Activated CD4-positive, alpha-beta T cell treated with anti-CD3 and anti-CD28 coated beads, Interleukin-10, Interleukin-2, amounts not matched to agents 100 ng/mL and 50 ng/mL, durations not matched to agents 16 hours and 8 hours (primary cell): ENCODE measurements at places on chromosomes 1 and 21.

DNA sequence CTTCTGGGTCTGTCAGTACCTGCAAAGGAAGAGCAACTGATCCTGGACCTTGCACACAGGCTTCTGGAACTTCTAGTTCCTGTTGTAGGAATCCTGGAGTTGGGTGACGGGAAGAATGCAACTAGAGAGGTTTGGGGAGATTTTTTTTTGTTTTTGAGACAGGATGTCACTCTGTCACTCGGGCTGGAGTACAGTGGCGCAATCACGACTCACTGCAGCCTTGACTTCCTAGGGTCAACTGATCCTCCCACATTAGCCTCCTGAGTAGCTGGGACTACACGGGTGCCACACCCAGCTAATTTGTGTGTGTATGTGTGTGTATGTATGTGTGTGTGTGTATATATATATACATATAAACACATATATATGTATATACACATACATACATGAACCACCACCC, 18.8 kb downstream of the ENTREP3 start:
- no peak for DNase-seq

DNA sequence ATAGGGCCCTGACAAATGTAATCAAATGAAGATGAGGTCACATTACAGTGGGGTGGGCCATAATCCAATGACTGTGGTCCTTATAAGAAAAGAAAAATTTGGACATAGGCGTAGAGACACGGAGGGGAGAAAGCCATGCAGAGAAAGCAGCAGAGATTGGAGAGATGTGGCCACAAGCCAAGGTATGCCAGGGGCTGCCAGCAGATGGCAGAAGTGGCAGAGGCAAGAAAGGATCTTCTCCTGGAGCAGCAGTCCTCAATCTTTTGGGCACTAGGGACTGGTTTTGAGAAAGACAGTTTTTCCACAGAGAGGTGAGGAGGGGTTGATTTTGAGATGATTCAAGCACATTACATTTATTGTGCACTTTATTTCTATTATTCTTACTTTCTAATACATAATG, 355.1 kb downstream of the NPHP4 start:
- peak; percentile 17 for DNase-seq

DNA sequence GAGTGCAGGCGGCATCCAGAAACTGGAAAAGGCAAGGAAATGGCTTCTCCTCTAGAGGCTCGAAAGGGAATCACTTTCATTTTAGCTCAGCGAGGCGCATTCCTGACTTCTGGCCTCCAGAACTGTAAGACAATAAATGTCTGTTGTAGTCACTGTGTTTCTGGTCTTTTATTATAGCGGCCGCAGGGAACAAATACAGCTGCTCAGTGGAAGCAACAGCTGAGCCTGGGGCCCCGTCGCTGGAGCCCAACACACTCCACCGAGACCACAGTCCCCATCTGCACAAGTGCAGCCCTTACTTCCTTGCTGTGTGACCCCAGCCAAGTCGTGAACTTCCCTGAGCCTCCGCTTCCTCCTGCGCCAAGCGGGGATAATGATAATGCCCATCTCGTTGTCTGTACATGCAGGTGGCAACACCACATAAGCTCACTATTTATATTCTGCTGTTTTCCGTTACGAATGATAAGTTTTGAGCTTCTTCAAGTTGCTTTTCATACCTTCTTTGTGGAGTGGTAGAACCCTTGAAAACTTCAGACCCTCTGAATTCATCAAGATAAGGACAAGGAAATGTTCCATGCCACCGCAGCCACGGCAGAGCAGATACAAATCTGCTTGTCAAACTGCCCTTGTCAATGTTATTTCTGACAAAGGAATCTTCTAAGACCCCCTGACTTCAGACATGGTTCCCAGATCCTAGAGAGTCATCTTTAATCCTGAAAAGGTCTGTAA, 3.2 kb upstream of the LAPTM5 start:
- DNase-seq: no peak

DNA sequence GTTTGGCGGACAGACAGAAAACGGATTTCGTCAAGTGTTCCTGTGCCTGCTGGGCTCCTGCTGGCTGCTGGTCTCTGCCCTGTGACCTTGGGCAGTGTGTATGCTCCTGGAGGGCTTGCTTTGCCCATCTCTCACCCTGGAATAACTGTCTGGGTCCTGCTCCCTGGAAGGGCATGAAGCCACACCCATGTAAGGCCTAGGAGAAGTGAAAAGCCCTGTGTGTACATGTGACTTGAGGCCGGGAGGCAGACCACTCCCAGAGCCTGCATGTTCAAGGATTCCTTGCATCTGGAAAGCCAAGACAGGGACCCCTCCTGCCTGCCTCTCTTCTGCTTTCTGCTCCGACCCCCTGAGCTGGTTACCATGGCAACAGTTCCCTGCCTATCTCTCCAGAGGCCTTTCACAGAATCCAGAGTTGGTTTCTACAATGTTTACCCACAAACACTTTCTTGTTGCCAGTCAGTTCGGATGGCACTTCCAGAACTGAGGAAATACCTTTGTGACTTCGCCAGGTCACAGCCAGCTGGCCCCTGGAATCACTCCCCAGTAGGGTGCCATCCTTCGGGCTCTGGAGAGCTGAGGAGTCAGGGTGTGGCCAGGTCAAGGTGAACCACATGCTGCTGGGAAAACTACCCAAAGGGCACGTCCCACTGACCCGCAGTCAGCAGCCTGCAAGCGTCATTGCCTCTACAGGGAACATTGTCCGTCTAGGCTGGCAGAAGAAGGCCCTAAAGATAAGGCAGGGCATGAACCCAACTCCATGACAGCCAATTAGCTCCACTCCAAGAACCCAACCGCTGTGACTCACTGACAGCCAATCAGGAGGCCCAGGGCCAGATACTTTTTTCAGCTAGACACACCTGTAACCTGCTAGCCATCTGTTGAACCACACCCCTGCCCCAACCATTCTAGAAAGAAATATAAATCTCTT, 14.7 kb upstream of the GPR37L1 start:
- DNase-seq: no peak

DNA sequence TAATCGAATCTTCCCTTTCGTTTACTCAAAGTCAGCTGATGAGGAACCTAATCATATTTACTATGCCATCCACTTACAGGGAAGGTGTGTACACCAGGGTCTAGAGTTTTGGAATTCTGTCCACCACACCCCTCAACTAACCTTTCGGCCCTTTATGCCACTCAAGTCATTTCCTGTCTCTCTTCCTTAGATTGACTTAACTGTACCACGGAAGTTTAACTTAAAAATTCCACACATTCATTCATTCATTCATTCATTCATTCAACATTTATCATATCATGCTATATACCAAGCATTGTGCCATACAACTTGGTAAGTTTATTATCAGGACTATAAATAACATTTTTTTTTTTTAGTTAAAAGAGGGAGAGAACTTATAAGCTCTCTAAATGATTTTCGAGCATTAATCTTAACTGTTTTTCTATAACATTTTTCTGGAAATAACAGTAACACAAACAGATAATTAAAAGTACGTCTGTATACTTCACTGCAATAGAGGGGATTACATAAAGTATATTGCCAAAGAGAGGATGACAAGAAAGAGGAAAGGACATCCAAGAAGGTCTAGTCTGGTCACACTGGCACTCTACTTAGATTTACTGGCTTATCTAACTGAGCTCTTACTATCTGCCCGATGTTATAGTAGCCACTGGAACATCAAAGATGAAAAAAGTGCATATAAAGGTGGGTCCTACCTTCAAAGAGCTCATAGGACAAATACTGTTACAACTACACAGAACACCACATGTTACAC, 243.7 kb downstream of the PBX1 start:
- no peak for DNase-seq
